BJ (cell line): ENCODE measurements at places on chromosomes 1 and 21. TPM values are rescaled to one million over a fixed set of nuclear protein-coding genes. Genes with fewer than 3 reads are reported as not detected.

GRCh38 chr1:91884459-91885212 lies 1.3 kb downstream of the TGFBR3 start:
- no peak for DNase-seq

GRCh38 chr21:31667639-31668038 lies 8.1 kb downstream of the SOD1 start:
- DNase-seq: no peak

DNA sequence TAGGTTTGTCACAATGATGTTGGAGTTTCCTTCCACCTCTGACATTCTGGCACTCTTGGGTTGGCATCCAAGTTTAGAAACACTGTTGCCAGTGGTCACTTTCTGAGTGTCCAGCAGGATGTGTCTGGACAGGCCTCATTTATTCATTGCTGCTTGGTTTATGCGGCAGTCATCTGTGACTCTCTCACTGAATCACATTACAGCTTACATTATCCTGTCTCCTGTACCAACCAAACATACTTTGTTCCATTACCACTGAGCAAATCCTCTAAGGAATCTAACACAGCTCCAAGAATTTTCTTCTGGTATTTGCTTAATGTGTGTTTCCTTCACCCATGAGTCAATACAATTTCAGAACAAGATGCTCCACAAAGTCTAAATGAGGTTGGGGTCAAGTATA lies 19.9 kb downstream of the SGIP1 start:
- DNase-seq: peak; percentile 39

DNA sequence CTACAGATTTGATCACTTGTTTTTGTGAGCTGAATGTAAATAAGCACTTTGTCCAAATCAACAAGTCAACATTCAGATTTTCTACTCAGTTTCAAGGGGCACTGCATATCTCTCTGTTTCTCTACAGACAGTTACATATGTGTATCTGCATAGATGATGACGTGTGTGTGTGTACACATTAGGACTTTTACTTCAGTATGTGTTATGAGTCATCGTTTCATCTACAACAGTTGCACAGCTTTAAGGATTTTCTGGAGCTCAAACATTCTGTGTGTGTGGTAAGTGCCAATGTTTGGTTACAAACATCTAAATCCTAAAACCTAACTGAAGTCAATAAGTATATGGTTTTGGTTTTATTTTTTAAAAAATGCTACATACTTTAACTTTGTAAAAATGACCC lies 494.5 kb upstream of the PBX1 start:
- DNase-seq: no peak

GRCh38 chr1:74693473-74693872 lies 19.9 kb upstream of the ERICH3 start:
- DNase-seq: no peak

DNA sequence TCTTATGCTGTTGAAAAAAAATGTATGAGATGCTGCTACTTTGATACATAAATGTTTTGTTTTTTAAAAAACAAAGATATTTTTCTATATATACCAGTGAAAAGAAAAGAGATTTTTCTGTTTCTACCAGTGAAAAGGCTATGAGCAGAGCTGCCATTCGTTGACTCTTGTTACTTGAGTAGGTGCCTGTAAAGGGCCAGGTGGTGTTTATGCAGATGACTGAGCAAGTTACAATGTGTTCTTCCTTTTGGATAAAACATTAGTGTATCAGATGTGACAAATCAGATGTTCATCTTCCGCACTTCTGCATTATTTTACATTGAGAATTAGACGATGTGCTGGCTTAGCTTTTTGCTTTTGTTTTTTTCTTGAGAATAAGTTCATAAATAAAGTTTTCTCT lies 45.4 kb downstream of the BARHL2 start:
- no peak for DNase-seq

KRTAP19-6 gene
- polyA plus RNA-seq: not detected in 2 replicates

GRCh38 chr1:145975216-145975615 lies 10.7 kb downstream of the POLR3GL start:
- DNase-seq: no peak

GRCh38 chr1:69738458-69739250 lies 170.9 kb downstream of the LRRC7 start:
- DNase-seq: no peak

LCE1B gene
- not detected in 2 replicates for polyA plus RNA-seq

DNA sequence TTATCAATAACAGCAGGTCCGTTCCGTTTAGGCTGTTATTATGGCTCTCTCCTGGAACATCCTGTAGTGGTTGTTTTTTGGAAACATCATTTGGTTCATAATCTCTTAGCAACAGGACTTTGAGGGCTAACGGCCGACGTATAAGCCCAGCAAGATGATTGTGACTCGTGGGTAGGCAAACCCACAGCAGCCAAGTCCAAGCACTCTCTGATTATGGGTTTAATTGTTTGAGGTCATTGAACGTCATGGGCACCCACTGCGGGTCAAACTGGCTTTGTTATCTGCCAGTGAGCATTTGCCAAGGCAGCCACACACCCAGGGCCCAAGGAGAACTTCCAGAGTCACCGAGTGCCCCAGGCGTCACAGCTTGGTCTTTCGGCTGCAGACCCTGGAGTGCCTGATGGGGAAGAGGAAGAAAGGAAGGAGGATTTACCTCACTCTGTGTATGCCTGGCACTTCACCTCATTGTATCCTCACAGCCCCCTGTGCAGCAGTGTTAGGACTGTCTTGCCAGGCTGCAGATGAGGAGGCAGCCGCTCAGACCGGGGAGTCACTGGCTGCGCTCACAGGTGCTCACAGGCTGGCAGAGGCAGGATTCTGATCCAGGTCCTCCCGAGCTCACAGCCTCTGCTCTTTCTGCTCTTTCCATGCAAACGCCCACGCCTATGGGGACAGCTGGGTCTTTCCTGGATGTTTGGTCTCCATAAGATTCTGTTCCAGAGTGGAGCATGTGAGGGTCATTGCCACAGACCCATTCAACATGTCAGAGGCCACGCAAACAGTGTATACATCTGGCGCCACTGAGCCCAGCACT lies 30.8 kb upstream of the EPS8L3 start:
- DNase-seq: no peak

DNA sequence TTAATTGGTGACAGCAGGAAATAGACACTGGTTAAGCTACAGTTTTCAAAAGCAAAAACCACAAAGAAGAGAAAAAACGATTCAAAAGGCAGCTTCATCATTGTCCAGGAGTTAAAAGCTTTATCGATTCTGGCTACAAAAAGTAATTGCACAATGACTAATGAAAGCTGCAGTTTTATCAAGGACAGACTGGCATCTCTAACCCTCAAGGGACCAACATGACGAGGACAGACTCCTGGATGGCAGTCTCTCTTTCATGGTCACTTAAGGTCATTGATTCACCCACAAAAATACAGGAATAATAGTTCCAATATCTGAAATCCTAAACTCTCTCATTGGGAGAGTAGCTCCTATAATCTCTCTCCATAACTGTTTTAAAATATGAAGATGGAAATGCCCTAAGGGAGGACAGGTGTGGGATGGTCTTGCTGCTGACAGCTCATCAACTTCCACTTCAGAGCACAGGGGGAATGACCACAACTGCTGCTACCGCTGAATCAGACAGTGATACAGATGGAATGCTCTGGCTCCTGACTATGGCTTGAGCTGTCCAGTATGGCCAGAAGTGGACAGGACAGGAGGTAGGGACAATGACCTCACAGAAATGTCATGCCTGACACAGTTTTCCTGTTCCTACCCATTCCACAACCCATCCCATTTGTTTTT lies 17.4 kb upstream of the CPLANE2 start:
- no peak for DNase-seq

- DNase-seq: no peak
Observed at GRCh38 chr1:154736841-154737240, 128.9 kb upstream of the ADAR start.

UBL4B gene
- 22.9 and 34.8 TPM in 2 replicates for polyA plus RNA-seq
